DMS 273 treated with DMSO at 0.1 percent for 48 hours (cell line): ENCODE measurements at places on chromosomes 16 and 17.
A peak's percentile ranks its signal among the peaks of the same experiment; 100 is the strongest.

- peak; percentile 27 for DNase-seq
Observed at GRCh38 chr16:82504836-82505235, 121.9 kb upstream of the CDH13 start.

GRCh38 chr17:41549596-41550039, 21.5 kb upstream of the KRT19 start:
- DNase-seq, result no peak

DNA sequence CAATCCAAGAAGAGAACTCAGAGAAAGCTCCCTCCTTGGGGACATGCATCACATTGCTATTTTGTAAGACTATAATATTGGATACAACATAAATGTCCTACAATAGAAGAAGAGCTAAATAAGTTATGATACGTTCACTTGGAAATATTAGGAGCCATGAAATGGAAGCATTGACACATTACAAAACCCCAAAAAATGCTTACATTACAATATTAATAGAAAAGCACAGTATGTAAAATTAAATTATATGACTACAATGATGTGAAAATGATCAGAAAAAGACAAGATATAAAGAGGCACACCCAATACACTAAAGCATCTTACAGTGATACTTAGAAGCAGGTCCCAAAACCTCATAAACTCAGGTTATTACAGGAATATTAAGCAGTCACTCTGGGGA, 694.1 kb downstream of the TOX3 start:
- no peak for DNase-seq

DNA sequence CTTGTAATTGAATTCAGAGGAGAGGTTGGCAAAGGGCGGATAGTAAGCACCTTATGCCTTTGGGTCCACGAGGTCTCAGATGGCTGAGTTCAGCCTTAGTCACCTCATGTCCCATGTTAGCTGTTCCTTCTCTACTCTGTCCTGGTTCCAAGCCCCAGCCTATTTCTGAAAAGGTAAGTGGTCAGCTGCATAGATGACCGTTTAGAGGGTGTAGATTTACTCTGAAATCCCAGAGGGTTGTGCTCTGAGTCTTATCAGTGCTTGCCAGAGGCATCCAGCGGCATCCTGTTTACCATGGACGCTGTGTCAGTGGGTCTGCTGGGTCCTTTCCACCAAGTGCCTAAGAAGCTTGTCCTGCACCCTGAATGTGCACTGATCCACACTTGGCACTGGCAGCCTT, 1.9 kb downstream of the ZNF778 start:
- no peak for DNase-seq

DNA sequence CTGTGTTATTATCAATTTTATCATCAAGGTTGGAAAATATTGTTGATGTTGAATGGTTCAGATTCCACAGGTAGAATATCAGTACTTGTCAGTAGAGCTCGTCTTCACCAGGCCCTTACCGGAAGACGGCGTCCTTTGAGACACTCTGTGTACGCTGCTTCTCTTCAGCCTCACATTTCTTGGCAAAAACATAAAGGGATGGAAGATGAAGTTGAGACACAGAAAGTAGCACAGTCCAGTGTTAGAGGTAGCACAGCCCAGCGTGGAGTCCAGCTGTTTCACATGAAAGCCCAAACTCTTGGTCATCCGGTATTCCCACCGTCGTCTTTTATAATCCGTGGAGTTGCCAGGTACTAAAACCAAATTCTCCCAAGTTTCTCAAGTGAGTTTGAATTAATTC, 30.4 kb downstream of the ATP2C2 start:
- DNase-seq, result no peak

GRCh38 chr17:58756246-58757161, 850 bp downstream of the PPM1E start:
- DNase-seq, result peak; percentile 27

DNA sequence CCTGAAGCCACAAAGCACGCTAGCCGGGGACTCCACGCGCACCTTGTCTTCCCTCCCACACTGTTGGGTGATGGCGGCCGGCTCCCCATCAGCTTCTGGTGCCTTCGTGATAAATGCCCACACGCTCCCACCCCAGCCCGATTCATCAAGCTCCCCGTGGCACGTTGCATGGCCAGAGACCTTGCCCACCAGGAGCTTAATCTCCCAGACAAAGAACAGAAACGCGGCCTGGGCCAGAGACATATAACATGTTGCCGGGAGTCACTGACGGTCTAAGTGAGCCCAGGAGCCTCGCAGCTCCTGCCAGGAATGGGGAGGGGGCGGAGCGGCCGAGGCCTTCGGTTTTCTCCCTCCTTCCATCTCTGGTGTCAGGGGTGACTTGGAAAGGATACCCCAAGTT, 93.1 kb downstream of the SDK2 start:
- DNase-seq, result no peak

DNA sequence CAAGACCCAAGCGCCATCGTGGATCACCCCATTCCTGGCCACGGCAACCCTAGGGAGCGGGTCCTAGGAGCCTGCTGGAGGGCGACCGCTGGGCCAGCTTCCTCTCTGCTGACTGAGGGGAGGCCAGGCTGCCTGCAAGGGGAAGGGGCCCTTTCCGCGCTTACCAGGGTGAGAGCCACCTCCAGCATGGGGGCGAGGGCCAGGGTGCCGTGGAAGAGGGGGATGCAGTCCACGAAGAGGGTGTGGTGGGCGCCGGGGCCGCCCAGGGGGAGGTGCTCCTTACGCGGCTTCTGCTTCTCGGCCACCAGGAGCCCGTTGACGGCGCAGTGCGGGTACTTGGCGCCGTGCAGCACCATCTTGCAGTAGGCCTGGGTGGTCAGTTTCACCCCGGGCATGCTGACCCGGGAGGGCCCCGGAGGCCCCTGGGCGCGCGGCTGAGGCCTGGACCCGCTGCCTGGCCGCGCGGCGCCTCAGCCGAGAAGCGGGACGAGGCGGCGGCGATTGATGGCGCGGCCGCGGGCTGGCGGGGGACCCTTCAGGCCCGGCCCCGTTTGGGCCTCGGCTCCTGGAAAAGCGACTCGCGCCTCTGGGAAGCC, 345 bp downstream of the EMC8 start:
- no peak for DNase-seq

- DNase-seq, result no peak
Observed at GRCh38 chr16:27225536-27226360, 22.4 kb downstream of the KDM8 start.

DNA sequence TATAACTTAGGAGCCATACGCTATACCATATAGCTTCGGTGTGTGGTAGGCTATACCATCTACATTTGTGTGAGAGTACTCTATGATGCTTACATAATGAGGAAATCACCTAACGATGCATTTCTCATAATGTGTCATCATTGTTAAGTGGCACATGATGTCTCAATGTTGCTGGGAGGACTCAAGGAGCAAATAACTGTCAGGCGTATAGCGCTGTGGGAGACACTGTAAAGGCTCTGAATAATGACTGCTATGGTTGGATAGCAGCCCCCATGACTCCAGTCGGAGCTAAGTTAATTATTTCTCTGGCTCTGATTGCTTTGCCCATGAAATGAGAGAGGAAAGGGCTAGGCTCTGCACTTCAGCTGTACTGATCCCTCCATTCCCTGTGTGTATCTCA, 197.2 kb downstream of the RGS9 start:
- no peak for DNase-seq

GRCh38 chr16:82108774-82109173, 61.2 kb downstream of the MPHOSPH6 start:
- DNase-seq, result no peak

DNA sequence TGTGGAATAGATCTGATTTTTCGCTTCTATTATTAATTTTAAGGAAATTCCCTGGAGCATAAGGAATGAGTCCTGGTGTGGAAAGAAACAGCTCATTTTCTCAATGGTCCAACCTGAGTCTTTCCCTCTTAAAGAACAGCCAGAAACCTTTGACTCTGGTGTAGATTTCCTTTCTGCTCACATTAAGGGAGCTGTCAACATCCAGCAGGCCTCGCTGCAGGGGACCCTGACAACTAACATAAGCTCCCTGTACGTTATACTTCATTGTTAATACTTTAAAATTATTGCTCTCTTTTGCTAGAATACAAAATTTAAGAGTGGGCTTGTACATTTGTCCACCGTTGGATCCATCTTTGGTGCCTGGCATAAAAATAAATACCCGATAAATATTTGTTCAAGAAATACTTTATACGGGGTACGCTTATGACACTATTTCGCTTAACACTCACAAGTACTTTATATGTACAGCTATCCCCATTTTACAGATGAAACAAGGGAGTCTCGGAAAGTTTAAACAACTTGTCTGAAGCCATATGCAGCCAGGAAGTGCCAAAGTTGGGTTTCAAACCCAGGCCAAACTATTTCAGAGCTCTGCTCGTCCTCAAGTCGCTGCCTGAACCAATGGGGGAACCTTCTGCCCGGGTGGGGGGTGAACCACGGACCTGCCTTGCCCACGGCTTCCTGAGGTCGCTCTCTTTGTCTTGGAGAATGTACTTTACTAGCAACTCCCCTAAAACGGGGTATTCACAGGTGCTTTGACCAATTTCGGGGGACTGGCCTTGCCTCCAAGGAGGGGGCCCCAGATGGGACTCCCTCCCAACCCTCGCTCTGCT, 611 bp downstream of the SMARCE1 start:
- DNase-seq, result no peak

DNA sequence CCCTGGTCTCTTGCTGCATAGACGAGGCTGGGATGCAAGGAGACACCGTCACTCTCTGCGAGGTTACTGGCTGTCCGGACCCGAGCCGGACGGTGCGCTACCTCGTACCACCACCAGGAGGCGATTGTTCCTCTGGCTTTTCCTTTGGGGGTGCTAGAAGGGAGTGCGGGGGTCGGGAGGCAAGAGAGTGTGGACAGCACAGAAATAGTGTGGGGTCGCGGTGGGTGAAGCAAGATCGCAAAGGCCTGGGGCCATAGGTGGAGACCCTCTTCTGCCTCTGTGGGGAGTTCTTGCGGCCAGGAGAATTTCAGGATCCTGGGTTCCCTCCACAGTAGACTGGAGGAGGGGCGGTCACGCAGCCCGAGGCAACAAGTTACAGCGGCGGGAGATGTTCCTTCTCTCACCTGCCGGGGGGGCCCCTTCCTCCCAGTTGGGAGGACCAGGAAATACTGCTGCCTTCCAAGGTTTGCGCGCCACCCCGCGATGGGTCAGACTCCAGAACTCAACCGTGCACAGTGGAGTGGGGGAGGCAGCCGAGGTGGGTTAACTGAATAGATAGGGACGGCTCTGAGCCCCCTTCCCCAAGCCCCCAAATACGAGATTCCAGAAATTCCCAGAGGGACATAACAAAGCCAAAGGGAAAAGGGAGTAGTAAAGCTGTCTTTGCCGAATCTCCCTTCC, 6.9 kb downstream of the PHOSPHO1 start:
- DNase-seq, result no peak

DNA sequence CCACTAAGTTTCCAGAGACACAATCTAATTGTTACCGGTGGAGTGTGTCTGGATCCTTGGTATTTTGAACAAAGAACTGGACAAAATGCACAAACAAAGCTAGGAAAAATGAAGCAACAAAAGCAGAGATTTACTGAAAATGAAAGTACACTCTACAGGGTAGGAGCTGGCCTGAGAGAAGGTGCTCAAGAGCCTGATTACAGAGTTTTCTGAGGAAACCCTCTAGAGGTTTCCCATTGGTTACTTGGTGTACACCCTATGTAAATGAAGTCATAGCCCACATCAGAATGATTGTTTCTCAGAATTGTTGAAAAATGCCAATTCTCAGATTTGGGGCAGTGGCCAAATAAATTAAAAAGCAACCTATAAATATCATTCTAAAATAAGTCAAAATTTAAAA, 436.4 kb downstream of the KCNJ18 start:
- DNase-seq, result no peak

DNA sequence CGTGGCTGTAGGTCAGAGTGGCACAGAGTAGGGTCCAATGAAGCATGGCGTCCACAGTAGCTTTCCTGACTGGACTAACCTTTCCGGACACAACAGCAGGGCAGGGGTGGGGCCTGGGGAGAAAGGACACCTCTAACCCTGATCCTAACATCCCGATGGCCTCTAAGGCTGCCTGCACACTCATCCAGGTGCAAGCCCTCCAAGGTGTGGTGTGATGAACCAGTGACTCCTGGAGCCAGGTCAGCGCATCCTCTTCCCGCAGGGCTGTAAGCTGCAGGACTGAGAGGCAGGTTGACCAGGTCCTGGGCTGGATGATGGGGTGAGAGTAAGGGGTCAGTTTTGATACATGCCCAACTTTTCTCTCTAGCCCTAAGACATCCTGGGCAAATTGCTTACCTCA, 3.1 kb upstream of the ERBB2 start:
- DNase-seq, result no peak

DNA sequence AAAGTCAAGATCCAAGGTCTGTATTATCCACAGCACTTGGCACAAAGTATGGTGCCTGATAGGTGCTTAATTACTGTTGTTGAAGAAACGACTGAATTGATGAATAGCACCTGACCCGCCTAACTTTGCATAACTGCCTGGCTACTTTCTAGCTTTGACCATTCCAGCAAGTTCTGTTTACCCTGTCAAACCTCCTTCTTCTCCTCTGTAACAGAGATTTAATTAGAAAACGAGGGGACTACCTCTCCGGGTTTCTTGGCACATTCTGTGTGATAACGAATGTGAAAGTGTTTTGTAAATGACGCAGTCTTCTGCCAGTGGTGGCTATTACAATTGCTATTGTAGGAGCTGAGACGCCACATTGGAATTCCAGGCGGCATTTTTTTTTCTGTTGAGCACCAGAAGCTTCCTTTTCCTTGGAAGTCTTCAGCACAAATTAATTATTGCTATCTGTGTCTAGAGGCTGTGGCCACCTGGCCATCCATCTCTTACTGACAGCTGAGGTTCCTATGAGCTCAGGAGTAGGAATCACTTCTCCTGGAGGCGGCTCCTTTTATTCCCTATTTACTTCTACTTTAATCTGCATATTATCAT, 522.9 kb downstream of the HS3ST4 start:
- DNase-seq, result no peak

- no peak for DNase-seq
Observed at GRCh38 chr17:63399856-63400255, 46.2 kb downstream of the CYB561 start.

DNA sequence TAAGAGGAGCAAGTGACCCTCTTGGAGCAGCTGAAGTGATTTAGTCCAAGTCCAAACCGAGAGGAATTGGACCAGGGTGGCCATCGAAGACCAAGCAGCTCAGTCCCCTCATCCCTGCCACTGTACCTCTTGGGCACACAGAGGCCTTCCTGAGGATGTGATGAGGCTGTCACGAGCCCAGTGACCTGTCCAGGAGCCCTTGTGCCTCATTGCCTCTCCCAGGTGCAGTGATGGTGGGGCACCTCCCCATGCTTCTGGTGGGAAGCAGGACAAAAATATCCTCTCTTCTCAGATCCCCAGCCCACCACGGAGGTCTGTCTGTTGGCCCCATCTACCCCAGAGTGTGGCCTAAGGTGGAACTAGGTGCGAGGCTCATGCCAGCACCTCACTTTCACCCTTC, 2.7 kb upstream of the CD300LG start:
- no peak for DNase-seq
